ENCODE measurements at places on chromosomes 5 and 9.

DNA sequence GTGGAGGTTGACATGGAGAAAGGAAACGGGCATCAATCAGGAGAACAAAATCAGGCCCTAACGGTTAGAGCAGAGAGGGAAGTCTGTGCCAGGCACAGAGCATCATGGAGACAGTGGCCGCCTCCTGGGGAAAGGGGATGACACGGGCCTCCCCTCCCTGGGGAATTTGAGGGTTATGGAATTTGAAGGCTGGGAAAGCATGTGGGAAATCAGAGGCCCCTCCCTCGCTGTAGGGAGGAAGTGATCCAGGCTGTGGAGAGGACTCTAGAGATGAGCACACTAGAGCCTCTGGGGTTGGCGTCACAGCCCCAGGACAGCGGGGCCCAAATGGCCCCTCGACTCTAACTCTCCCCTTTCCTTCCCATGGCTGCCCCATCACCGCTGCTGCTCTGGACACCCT, 36.7 kb downstream of the PROP1 start:
- DNase-seq, result no peak

DNA sequence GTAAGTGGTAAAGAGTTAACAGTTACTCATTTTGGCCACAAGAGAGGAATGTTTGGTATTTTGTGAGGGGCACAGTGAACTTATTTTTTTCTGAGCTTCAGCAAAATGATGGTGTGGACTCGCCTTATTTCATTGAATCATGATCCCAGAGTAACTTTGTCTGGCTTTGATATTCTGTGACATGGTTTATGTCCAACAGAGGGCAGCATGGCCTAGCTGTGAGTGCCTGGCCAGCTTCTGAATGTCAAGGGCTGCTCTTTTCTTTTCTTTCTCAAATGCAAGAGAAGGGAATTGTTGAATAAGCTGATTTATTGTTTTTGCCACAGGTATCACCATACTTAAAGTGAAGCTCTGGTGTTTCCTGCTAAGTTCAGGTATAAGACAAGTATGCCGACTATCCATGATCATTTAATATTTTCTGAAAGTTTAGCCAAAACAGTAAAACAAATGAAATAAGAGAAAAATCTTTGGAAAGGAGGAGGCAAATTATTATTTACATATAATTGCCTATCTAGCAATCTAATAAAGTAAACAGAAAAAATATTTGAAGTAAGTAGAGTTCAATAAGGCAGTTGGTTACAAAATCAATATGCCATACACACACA, 31.7 kb downstream of the MRPL22 start:
- DNase-seq, result no peak

DNA sequence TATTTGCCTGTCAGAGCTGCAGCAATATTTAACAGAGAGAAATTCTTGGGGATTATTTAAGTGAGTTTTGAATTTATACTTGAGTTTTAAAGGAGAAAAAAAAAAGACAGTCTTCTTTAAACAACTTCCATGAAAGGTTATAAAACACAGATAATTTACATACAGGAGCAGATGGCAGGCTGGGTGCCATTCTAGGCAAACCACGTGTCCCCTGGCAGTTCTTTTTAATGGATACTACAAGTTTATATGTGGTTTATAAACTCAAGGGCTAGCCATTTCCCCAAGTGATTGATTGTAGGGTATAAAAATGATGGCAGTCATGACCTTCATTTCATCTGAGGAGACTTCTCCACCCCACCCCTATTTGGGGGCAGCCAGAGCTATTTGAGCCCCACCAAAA, 166.6 kb downstream of the FSTL4 start:
- no peak for DNase-seq

DNA sequence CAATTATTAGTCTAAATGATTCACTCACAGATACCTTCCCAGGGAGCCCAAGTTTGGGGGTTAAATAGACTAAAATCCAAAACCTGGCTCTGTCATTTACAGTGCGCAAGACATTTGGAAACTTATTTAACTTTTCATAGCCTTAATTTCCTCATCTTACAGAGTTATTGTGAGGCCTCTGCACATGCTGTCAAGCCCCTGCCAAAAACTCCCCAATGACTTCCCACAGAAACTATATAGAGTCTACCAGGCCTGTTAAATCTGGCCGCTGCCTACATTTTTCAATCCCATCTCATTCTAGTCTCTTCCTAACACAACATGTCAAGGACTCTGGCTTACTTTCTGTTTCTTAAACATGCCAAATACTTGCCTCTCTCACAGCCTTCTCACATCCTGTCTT, 412.5 kb downstream of the ELAVL2 start:
- no peak for DNase-seq

DNA sequence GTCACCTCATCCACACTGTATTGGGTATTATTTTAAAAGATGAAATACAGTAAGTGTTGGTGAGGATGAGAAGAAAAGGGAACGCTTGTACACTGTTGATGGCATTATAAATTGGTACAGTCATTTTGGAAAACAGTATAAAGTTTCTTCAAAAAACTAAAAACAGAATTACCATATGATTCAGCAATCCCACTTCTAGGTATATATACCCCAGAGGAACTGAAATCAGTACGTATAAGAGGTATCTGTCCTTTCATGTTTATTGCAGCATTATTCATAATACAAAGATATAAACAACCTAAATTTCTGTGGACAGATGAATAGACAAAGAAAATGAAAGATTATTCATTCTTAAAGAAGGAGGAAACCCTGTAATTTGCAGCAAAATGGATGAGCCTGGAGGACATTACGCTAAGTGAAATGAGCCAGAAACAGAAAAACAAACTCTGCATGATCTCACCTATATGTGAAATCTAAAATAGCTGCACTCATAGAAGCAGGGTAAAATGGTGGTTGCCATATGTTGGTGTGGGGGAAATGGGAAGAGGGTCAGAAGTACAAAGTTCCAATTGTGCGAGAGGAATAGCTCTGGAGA, 191.6 kb downstream of the TRIM36 start:
- DNase-seq, result no peak

GRCh38 chr5:179217956-179218942, 127.0 kb downstream of the ADAMTS2 start:
- DNase-seq, result no peak

GRCh38 chr5:67303356-67303755, 106.8 kb upstream of the CD180 start:
- no peak for DNase-seq

Measured in stimulated activated naive CD8-positive, alpha-beta T cell treated with anti-CD3 and anti-CD28 coated beads, Interleukin-15, amount 100 ng/mL, for 72 hours (primary cell).